HT1080 (cell line): ENCODE measurements at places on chromosomes 2 and 18. TPM values are rescaled to one million over a fixed set of nuclear protein-coding genes. Genes with fewer than 3 reads are reported as not detected.

ADD2 gene
- total RNA-seq: 39.3 and 79.9 TPM in 2 replicates

DNA sequence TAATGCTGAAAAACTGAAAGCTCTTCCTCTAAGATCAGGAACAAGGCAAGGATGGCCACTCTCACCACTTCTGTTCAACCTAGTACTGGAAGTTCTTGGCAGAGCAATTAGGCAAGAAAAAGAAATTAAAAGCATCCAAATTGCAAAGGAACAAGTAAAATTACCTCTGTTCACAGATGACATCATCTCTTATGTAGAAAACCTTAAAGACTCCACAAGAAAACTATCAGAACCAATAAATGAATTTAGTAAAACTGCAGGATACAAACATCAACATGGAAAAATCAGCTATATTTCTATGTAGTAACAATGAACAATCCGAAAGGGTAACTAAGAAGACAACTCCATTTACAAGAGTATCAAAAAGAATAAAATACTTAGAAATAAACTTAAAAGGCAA is 112.2 kb downstream of the CHN1 start:
- no peak for DNase-seq

DNA sequence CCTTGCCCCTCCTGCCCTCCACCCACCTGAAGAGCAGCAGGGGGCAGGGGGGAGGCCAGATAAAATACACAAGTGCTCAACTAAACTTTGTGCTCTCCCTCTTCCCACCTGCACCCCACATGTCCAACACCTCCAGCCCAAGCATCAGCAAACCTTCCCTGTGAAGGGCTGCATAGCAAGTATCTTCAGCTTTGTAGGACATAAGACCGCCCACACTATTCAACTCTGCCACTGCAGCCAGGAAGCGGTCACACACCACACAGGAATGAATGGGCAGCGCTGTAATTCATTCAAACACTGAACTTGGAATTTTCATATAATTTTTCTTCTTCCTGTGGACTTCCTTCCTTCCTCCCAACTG is 27.5 kb downstream of the TFCP2L1 start:
- DNase-seq: peak; percentile 34

GRCh38 chr18:46141199-46141598 is 37.0 kb downstream of the HAUS1 start:
- DNase-seq: no peak

DNA sequence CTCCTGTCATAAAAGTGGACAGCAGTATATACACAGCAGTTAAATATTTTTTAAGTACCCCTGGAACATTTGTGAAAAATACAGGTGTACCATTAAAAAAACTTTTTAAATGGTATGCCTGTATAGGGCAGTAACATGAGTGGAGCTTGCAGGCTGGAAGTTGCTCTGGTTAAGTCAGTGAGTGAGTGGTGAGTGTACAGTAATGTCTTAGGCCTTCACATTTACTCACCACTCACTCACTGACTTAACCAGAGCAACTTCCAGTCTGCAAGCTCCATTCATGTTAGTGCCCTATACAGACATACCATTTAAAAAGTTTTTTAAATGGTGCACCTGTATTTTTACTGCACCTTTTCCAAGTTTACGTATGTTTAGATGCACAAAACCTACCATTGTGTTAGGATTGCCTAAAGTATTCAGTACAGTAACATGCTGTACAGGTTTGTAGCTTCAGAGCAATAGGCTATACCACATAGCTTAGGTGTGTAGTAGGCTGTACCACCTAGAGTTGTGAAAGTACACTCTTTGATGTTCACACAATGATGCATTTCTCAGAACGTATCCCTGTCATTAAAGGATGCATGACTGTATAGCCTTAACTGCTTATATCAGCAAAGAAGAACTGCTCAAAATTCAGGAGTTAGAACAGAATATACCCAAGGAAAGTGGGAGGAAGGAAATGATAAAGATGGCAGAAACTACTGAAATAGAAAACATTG is 112.6 kb downstream of the EHBP1 start:
- DNase-seq: peak; percentile 67

NETO1 gene
- total RNA-seq: not detected in 2 replicates

TET3 gene
- 3.1 and 4.4 TPM in 2 replicates for total RNA-seq

CHRND gene
- total RNA-seq: not detected in 2 replicates

GRCh38 chr2:1676913-1677820 is 67.1 kb downstream of the PXDN start:
- DNase-seq: no peak

- no peak for DNase-seq
These were observed 186.8 kb downstream of the KCNS3 start for GRCh38 chr2:18065249-18065648.

- no peak for DNase-seq
These were observed 131.4 kb downstream of the ZNF236 start for GRCh38 chr18:76953583-76954233.

GRCh38 chr2:121570667-121571055 is 40.0 kb downstream of the RNU4ATAC start:
- no peak for DNase-seq

DNA sequence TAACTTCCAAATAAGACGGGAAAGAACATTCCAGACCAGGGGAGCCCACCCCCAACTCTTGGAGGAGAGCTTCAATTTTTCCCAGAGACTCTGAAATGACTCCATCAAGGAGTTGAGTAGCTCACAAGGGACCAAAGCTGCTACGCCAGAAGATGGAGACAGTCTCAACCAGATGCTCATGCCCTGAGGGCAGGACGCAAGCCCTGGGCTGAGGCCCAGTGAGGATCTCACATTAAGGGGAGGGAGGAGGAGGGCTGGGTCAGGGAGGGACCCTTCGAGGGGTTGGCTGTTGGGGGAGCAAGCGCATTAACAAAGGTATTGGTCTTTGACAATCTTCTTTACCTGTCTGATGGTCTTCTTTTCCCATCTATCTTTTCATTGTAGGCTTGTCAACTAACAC is 141.3 kb upstream of the SLC1A4 start:
- DNase-seq: no peak

DNA sequence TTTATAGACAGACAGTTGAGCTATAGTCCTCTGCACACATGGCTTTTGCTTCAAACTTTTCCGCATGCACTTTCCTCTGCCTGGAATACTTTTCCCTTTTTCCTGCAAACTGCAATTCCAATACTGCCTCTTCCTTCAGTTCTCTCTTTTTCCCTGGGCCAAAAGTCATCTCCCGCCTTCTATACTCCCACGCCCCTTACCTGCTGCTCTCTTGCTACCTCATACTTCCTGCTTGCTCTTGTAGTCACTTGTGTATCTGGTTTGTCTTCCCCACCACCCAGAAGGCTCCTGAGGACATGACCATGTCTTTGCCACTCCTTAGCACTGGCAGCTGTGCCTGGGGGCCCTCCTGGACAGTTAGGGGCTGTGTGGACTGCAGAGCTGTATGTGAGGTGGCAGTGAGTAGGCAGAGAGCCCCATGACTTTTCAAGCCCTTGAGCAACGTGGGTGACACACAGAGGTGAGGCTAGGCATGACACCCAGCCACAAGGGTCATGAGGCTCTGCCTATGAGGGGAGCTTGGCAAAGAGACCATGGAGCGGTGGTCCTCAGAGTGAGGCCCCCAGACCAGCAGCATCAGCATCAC is 23.2 kb downstream of the SPEG start:
- peak; percentile 32 for DNase-seq
